Adipocyte (in vitro differentiated cells): ENCODE measurements at places on chromosomes 5 and 9.

- DNase-seq, result no peak
These were observed 3.4 kb downstream of the MGAT1 start for GRCh38 chr5:180799194-180799593.

DNA sequence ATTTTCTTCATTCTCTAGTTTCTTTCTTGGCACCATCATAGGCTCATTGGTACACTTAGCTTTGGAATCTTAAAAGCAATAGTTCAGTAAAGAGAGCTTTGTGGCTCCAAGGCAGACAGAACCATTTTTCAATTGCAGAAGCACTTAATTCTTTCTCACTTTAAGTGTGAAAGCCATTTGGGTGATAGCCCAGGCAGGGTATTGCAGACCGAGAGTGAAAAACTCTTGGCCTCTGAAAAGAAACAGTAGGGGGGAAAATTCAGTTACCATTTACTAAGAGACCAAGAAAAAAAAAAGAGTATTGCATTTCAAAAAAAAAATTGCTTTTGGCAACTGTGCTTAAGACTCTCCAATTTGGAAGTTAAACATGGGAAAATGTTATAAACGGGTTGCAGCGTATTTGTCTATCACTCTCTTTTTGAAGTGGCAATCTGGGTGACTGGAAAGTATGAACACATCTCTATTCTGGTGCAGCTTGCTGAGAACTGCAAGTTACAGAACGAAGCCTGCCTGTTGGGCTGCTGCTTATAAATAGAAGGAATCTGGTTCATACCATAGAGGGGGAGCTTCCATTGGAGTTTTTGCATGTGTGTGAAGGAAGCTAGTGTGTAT, 170.5 kb downstream of the TLE4 start:
- no peak for DNase-seq

DNA sequence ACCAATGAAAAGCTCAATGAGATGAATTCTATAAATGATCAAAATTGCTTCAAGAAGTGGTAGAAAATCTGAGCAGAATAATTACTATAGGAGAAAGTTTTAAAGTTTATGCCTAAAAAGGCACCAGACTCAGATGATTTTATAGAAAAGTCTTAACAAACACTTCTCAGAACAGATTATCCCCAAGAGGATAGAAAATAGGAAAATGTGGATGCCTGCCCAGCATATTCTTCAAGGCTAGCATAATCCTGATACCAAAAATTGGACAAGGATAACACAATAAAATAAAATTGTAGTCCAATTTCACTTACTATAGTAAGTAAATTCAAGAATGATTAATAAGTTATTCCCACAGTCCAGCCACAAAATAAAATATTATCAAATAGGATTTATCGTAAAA, 397.0 kb downstream of the NR2F1-AS1 start:
- no peak for DNase-seq

GRCh38 chr9:84330246-84330645, 10.3 kb downstream of the SLC28A3 start:
- DNase-seq, result no peak

DNA sequence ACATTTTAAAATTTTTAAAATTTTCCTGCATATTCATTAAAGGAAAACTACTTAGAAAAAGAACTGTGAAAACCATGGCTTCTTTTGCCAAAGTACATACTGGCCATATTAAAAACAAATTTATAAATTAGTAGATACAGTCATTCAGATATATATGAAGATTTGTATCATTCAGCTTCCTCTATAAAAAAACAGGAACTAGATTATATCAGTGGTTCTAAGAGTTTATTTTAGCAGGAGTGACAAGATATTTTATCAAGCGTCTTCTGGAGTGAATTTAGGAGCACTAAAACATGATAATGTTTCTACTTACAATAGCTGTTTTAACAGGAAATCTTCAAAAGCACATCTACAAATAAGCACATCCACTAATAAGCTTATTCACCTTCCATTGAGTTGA, 171.4 kb downstream of the RAPGEF6 start:
- DNase-seq, result no peak

- no peak for DNase-seq
These were observed 82.1 kb downstream of the TMEM232 start for GRCh38 chr5:110644357-110644756.

DNA sequence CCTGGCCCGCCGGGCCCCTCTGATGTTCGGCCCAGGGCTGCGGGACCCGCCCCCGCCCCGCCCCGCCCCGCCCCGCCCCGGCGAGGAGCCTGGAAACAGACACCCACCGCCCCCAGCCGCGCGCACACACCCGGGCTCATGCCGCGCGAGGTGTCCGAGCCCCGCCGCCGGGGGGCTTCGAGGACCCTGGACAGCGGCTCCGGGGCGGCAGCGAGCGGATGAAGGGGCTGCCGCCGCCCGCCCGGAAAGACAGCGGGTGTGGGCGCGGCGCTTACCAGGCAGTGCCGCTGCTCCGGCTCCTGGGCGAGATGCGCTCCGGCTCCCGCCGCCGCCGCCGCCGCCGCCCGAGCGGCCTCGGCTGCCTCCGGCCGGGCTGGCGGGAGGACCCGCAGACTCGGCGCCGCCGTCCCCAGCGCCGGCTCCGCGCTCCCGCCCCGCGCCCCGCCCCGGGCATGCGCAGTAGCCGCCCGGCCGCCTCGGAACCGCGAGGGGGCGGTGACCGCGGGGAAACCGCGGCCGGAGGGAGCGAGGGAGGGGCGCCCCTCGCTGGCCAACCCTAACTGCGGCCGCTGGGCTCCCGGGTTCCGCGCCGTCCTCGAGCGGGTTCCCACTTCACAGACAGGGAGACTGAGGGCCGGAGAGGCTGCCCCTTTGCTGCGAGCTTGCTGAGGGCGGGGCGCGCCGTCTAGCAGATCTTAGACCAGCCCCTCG, at the start of gene GPRIN1:
GPRIN1 (minus strand) TSS at position 433 of the 711 bp plus-strand sequence. CDS start 10,322 bp downstream, outside the sequence.
- DNase-seq, result peak; percentile 86

- no peak for DNase-seq
These were observed 61.1 kb upstream of the PSD2 start for GRCh38 chr5:139734539-139734916.

DNA sequence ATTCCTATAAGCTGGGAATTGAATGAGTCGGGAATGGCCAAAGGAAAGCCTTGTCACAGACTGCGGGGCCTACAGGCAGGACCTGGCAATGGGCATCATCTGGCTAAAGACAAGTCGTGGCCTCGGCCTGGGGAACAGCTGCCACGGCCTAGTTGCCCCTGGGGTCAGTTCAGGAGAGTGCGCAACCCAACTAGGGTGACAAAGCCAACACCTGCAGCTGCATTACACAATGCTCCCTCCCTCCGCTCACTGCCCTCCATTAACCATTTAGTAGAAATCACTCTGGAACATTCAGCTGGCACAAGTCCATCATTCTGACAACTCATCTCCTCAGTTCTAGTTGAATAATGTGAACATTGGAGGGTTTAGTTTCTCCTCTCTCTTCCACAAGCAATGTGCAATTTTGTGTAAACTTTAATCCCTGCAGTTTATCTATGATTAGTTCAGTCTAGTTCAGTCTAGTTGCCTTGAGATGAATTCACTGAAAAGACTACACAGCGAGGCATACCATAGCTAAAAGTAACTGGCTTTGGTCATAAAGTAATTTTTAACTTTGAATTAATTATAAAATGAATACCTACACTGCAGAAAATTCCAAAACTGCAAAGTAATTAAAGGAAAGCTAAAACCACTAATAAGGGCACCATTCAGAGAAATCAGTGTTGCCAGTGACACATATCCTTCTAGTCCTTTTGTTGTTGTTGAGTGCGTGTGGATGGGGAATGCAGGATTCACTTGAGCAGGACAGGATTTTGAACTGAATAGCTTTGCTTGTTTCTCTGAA, 5.1 kb downstream of the GLDC start:
- no peak for DNase-seq

GRCh38 chr9:88270413-88270812, 117.8 kb upstream of the SPIN1 start:
- no peak for DNase-seq

DNA sequence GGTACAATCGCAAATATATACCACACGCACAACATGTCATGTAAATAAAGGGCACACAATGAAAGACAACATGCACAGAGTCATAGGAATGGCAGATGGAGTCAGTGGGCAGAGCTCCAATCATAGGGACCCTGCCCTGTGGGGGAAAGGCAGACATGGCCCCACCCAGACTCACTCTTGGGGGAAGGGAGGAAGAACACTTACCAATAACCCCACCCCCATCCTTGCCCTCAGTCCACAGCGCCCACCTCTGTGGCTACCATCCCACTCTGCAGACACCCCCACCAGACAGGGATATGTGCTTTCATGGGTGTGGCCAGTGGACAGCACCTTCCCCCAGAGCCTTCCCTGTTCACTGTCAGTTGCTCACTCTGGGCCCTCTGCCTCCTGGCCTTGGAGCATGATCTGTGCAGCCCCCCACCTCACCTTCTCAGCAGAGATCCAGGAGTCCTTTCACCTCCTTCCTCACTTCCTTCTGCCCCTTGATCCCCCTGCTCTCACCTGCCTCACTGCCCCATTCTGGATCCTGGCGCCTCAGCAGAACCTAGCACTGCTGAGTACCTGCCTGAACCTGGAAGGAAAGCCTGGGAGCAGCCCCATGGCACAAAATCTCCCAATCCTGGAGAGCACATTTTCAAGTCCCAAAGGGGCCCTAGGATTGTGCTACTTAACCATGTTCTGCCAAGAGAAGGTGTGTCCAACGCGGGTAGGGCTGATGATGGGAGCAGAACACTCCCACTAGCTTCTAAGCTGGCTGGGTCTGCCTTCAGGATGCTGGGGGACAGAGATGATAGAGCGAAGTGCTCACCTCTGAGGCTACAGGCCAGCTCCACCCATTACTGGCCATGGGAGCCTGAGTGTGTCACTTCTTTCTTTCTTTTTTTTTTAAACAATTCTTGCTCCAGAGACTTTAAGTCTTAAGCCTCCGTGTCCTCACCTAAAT, 1.5 kb upstream of the PHF19 start:
- DNase-seq, result no peak

GRCh38 chr5:145408048-145408341, 427.1 kb downstream of the PRELID2 start:
- DNase-seq, result no peak

GRCh38 chr9:99004115-99004514, 60.4 kb downstream of the COL15A1 start:
- DNase-seq, result no peak

- no peak for DNase-seq
These were observed 168.5 kb upstream of the FER start for GRCh38 chr5:108579236-108579635.

- DNase-seq, result no peak
These were observed 84.1 kb downstream of the TLE1 start for GRCh38 chr9:81605170-81605670.

- DNase-seq, result no peak
These were observed 2.8 kb downstream of the SLC25A25 start for GRCh38 chr9:128070874-128071273.

GRCh38 chr5:181190711-181191525, 14.1 kb downstream of the TRIM7 start:
- peak; percentile 78 for DNase-seq

GRCh38 chr5:103003872-103004271, 116.1 kb downstream of the GIN1 start:
- DNase-seq, result no peak

DNA sequence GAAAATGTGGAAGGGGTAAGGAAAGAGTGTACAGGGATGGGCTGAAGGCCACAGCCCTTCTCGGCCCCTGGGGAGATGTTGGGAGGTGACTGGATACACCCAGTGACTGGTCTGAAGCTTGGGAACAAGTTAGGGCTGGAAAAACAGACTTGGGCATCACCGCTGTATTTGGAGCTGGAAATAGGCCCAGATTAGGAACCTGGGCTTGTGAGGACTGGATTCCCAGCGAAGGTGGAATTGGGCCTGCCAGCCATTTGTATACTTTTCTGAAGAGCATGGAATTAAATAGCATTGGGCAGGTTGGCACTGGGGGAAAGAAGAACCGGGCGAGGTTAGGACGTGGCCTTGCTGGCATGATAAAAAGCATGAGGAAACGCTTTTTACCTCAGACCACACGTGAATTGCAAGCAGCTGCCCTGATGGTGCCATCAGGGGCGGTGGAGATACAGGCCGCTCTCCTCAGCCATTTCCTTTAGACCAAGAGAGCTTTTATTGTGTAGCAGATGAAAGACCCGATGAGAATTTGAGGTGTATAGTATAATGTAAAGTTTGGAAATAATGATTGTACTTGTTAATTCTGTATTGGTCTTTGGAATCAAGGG, 37.8 kb downstream of the OTULIN start:
- no peak for DNase-seq

- DNase-seq, result no peak
These were observed 630.4 kb downstream of the PRELID2 start for GRCh38 chr5:145204743-145205142.

DNA sequence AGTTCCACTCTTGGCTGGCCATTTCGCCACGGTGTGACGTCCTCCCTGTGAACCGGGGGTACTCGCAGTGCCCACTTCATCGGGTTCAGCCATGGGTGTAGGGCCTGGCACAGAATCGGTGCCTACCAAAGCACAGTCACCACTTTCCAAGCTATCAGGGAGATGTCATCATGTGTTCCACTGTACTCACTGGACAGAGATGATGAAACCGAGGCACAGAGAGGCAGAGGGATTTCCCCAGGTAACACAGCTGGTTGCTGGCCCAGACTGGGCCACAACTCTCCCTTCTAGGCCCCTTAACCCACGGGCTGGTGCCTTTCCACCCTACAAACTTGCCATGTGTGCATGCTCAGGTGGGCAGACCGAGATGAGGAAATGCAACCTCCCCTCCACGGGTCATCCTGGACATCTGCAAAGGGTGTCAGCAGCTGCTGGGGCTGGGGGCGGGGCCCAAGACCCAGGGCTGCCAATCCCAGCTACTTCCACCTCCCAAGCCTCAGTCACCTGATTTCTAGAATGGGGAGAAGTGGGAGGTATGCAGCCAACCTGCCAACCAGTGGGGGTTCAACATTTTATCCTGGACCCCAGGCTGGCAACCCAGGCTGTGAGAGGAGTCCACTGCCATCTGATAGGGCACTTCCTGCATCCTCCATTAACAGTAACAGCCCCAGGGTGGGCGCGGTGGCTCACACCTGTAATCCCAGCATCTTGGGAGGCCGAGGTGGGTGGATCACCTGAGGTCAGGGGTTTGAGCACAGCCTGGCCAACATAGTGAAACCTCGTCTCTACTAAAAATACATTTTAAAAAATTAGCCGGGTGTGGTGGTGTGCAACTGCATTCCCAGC, 893 bp upstream of the SH2D3C start:
- DNase-seq, result no peak

- peak; percentile 84 for DNase-seq
These were observed 159.7 kb downstream of the MUSK start for GRCh38 chr9:110828264-110828663.

DNA sequence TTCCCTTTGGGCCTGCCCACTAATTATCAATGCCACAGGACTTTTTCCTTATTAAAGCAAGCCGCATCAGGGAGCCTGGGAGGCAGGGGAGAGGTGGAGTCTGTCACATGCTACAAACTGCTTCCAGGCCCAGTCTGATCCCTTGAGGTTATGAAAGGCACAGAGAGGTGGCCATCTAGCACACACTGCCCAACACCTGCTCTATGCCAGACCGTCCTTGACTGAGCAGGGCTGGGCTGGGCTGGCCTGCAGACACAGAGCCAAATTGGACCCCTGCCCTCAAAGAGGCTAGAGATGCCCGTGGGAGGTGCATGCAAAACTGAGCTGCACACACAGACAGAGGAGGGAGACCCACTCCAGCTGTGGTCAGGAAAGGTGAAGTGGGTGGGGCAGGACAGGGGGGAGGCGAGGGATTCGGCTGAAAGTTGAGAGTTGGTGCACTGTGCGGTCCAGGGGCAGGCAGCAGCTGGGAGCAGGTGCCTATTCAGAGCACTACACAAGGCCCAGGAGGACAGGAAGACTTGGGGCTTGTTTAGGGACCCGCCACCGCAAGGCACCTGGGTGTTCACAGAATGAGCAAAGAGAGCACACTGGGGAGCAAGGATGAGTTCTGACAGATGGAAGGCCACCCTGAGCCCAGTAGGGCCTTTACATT, 36.4 kb upstream of the TCF7 start:
- no peak for DNase-seq

- DNase-seq, result no peak
These were observed 22.1 kb downstream of the PAEP start for GRCh38 chr9:135583688-135584011.
